ENCODE measurements at places on chromosomes 4 and X. TPM values are rescaled to one million over a fixed set of nuclear protein-coding genes. Genes with fewer than 3 reads are reported as not detected.

Gene YTHDC1
- 117 TPM for total RNA-seq

DNA sequence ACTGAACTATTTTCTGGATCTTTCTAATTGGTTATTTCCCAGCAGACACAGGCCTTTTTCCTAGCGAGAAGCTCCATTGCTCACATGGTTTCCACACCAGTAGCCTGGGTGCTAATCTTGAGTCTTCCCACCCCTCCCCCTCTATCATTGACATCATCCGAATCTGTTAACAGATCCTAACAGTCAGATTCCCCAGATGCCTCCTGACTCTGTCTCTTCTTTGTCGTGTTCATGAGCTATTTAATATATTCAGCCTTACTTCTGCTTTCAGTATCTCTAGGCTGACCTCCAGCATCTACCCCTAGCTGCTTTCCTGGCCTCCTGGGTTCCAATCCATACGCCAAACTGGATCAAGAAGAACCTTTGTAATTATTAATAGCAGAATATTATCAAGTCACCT lies 85.0 kb downstream of the CLNK start:
- no peaks in the 10 kb centered on the region for H3K4me1 ChIP-seq
- no peak overlapping the region for H3K27ac ChIP-seq
- no peak overlapping the region for H3K4me3 ChIP-seq

DNA sequence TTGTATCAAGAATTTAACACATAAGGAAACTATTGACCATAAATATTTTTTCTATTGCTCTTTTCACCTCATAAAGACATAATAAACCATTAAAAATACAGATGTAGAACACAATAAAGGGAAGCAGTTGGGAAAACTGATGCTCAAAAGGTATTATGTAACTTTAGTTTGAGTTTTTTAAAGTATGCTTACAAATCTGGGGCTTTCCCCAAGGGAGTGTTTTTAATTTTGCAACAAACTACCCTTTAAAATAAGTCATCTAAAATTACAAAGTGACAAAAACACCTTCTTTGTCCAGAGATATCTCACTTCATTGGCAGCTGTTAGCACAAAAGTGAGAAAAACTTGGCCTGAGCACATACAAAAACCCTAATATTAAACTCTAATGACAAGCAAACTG lies 55.0 kb downstream of the PRDM5 start:
- no peaks in the 10 kb centered on the region for H3K36me3 ChIP-seq
- H3K4me3 ChIP-seq, result no peak overlapping the region
- H3K4me1 ChIP-seq, result no peaks in the 10 kb centered on the region

Gene CFP
- total RNA-seq, result 0.71 TPM

Gene CACNA1F
- total RNA-seq, result not detected

Gene FAT1
- total RNA-seq, result 132 TPM

Gene FAM184B
- not detected for total RNA-seq

DNA sequence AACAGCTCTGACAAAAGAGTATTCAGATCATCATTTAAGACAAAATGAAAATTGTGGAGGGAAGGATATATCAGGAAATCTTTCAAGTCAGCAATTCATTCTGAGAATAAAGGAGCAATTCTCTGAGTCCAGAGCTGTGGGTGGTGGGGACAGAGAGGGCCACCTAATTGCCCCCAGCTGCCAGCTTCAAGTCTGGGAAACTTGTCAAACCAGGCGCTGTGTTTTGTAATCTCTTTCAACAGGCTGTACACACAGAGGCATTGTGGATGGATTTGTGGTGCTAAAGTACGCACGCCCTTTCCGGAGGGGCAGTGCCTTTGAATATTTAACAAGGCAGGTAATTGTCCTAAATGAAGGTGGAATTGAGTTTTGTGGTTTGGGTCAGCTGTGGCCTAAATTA lies 591.1 kb upstream of the BOD1L1 start:
- H3K36me3 ChIP-seq, result no peaks in the 10 kb centered on the region
- no peak overlapping the region for H3K4me3 ChIP-seq
- H3K27me3 ChIP-seq, result no peaks in the 10 kb centered on the region
- H3K4me1 ChIP-seq, result no peaks in the 10 kb centered on the region
- no peak overlapping the region for H3K27ac ChIP-seq

DNA sequence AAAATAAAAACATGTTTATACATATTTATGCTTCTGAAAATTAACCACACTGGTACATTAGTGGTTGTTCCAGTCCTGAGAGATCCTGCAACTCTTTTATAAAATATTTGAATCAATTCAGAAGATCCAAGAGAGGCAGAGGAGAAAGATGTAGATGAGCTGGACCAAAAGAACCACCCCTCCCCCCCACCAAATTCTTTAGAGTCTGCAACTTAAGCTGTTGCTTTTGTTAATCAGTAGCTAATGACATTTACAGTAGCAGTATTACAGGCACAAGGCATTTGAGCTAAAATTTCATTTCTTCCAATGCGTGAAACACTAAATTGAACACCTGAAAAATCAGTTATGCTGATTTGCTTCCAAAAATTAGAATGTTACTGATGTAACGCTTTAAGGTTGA lies 61.5 kb downstream of the PDK3 start:
- no peak overlapping the region for H3K27ac ChIP-seq
- no peak for DNase-seq
- no peaks in the 10 kb centered on the region for H3K4me1 ChIP-seq
- peaks cover 69% of the 10 kb centered on the region for H3K27me3 ChIP-seq

Gene POU3F4
- total RNA-seq, result not detected

GRCh38 chr4:176001151-176002006 lies 64.3 kb upstream of the WDR17 start:
- H3K4me3 ChIP-seq, result peak overlapping the region; percentile 82
- peaks cover 5% of the 10 kb centered on the region for H3K4me1 ChIP-seq
- no peaks in the 10 kb centered on the region for H3K27me3 ChIP-seq
- DNase-seq, result peak; percentile 30
- no peak overlapping the region for H3K27ac ChIP-seq

Gene OTC
- total RNA-seq, result not detected
